ENCODE measurements at places on chromosomes 12 and 14.

- DNase-seq, result no peak
These were observed 27.8 kb downstream of the PAPLN start for GRCh38 chr14:73264885-73265720.

DNA sequence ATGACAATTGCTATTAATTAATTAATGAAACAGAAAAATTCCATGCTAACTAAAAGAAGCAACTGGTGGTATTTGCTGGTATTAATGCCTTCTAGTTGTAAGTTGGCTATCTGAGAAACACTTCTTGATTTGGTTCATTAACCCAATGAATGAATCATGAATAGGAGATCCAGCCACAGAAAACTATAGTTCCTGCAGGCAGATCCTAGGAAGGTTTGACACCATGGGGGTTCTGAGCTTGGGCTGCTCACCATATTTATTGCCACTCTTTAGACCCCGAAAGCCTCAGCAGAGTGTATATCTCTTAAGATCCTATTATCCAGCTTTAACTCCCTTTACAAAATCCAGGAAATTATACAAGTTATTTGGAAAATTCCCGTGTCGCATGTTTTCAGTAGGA lies 81.4 kb upstream of the REP15 start:
- DNase-seq, result no peak

DNA sequence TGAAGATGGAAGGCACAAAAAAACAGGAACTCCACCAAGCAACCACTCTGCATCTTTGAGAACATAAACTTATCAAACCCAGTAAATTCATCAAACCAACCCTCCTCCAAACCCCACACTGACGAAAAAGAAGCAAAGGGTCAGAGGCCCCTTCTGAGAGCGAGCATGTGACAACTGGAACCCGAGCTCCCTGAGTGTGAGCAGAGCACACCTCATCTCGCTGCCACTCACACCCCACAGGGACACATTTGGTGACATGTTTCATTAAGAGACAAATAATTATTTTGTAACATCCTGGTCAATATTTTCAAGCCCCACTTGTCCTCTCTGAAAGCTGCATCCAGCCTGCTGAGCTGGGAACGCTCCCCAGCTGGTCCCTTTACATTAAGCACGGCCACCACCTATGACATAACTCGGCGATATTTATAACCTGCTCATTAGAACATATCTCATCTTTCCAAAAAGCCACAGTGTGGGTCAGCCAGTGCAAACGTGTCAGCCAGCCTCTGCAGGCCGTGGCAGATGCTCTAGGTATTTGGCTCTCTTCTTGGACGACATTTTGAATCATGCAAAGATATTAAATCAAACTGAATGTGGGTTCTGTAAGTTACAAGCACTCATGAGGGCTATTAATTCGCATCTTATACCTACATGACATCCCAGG lies 120.1 kb downstream of the TTC7B start:
- no peak for DNase-seq

DNA sequence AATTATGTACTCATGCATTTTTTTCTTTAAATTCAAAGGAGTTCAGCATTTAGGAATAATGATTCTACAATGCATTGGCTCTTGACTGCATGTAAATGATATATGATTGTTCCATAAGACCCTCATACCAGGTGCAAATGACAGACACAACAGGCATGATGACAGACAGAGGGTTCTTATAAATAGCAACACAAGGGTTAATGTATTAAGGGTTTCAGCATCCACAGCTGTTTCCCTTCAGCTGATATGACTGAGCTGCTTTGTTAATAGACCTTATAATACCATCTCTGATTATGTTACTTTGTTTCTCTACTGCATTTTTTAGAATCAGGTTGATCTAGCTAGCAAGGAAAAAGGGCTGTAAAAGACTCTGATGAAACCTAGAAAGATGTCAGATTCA lies 90.8 kb upstream of the TMTC2 start:
- no peak for DNase-seq

DNA sequence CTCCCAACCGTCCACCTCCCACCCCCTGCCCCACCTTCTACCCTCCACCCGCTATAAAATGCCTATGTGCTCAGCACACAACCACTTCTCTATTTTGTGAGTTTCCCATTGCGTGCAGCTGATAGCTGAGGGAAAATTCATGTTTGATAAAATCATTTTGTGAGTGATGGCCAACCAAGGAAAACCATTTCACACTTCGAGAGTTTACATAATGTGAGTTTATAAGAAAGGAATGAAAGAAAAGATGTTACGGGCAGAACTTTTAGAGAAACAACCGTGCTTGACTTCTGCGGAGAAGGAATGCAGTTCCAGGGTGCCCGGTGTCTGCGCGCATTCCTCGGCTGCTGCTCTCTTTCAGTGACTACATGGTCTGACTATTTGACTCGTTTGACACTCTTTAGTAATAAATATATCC lies 140.9 kb downstream of the EFCAB11 start:
- no peak for DNase-seq

DNA sequence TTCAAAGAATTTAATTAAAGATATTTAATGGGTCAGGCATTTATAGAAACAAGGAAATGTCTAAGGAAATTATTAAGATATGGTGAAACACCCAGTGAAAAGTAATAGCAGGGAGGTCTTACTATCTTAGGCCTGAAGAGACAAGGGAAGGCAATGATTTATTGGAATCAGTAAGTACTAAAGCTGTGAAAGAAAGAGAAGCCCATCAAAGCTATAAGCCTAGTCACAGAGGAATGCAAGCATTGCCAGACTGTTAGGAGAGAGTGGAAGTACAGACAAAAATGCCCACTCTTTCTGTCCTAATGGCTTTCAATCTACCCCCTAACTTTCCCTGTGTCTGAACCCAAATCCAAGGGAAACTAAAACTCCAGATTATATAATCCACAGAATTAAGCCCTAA lies 69.2 kb upstream of the PIK3C2G start:
- DNase-seq, result no peak

GRCh38 chr12:26461776-26462175 lies 266.4 kb downstream of the SSPN start:
- DNase-seq, result no peak

- DNase-seq, result no peak
These were observed 220.6 kb upstream of the TMEM260 start for GRCh38 chr14:56358851-56359614.

- no peak for DNase-seq
These were observed 70.7 kb downstream of the PPHLN1 start for GRCh38 chr12:42396473-42397259.

DNA sequence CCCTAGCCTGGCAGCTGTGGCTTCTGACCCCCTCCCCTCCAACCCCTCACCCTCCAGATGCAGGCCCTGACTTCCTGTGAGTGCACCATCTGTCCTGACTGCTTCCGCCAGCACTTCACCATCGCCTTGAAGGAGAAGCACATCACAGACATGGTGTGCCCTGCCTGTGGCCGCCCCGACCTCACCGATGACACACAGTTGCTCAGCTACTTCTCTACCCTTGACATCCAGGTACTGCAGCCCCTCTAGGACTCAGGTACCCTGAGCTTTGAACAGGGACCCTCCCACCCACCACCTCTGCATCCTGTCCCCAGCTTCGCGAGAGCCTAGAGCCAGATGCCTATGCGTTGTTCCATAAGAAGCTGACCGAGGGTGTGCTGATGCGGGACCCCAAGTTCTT lies 6.0 kb upstream of the IRF9 start:
- no peak for DNase-seq

GRCh38 chr14:50064993-50065392 lies 51.4 kb downstream of the VCPKMT start:
- no peak for DNase-seq

GRCh38 chr12:77610446-77610845 lies 220.2 kb upstream of the NAV3 start:
- DNase-seq, result no peak

DNA sequence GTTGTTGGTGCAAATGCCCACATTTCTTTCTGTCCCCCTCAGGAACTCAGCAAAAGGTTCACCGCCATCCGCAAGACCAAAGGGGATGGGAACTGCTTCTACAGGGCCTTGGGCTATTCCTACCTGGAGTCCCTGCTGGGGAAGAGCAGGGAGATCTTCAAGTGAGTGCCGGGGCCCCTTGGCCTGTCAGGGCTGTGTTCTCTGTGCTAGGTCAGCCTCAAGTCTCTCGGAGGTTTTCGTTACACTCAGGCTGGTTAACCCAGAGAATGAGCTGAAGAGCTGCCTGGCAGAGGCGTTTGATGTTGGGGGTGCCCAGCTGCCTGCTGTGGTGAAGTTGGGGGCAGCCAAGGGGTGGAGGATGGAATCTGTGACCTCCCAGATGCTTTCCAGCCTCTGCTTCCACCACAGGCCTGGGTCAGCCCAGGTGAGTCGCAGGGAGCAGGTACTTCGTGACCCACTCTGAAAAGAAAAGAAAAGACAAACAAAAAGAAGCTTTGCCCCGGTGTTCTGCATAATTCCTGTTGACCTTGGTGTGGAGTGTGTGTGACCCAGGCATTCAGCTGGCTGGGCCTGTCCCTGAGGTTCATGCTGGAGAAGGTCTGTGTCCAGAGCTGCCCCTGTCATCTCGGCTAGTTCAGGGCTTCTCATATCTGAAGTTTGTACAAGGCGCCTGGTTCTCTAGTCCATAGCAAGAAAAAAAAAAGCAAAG lies 12.9 kb downstream of the OTUB2 start:
- DNase-seq, result no peak

- no peak for DNase-seq
These were observed 70.0 kb downstream of the ACADS start for GRCh38 chr12:120795441-120796178.

DNA sequence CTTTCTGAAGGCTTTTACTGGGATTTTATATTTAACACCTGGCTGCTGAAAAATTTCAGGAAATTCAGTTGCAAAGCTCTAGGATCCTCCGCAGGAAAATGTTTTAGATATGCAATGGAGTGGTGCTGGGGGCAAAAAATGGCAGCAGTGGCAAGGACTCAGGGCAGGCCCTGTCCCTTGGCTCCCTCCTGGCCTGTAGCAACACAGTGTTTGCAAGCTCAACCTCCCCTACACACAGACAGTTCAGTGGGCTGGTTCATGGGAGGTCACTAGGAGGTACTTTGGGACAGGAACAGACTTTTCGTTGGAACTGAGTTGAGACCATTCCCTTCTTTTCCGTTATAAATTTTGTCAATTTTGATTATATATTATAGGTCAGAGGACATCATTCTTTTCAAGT lies 270.4 kb downstream of the ADAMTS20 start:
- no peak for DNase-seq

- DNase-seq, result no peak
These were observed 98.2 kb downstream of the SRGAP1 start for GRCh38 chr12:63942464-63943241.

GRCh38 chr12:47071241-47071852 lies 8.1 kb upstream of the PCED1B start:
- no peak for DNase-seq

GRCh38 chr12:128969480-128970055 lies 116.3 kb downstream of the GLT1D1 start:
- no peak for DNase-seq

DNA sequence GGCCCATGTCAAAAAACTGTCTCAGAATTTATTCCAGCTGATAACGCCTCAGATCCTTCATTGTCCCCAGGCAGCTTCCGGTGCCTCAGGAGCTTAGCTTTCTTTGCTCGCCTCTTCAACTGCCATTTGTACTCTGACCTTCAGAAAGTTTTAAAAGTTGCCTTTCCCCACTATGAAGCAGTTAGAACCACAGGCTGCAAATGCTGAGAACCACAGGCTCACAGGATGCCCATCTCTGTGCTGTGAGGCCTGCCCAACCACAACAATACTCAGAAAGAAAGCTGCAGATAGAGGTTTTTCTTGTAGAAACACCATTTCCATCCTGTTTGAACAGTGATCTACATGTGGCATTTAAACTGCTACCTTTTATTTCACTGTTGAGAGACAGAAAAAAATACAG lies 131.1 kb downstream of the PRKCH start:
- DNase-seq, result peak; percentile 39

- DNase-seq, result no peak
These were observed 1.5 kb downstream of the ATP2B1 start for GRCh38 chr12:89706986-89707702.

GRCh38 chr14:101704140-101704539 lies 57.4 kb upstream of the PPP2R5C start:
- no peak for DNase-seq

DNA sequence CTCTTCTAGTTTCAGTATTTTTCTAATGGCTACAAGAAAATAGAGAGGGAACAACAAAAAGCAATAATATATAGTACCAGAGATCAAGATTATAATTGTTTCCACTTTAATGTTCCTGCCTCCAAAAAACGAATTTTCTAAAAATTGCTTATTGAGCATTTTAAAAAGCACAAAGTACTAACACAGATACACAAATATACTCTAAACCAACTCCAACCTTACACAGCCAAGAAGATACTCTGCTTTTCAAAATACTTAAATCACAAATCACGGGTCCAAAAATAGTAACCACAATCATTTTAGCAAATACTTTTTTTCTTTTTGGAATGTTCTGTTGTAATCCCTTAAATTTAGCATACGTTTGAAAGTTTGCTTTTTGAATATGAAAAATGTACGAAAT lies 2.0 kb downstream of the YAF2 start:
- DNase-seq, result no peak

GRCh38 chr12:77189458-77189857 lies 124.1 kb upstream of the E2F7 start:
- DNase-seq, result no peak

DNA sequence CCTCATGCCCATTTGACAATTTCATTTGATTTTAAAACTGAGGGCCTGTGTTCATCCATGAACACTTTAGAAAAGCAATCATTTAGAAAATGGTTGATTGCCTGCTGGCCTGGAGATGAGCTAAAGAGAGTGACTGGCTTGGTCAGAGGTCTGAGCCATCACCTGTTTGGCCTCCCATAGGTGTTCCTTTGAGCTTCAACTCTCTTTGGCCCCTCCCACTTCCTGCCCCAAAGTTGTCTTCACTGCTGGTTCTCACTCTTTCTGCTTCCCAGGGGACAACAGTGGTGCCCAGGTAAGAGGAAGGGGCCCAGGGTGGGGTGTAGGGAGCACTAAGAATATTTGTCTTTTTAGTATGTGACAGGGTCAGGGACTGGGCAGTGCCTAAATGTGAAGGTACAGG lies 4.9 kb upstream of the TCP11L2 start:
- no peak for DNase-seq

DNA sequence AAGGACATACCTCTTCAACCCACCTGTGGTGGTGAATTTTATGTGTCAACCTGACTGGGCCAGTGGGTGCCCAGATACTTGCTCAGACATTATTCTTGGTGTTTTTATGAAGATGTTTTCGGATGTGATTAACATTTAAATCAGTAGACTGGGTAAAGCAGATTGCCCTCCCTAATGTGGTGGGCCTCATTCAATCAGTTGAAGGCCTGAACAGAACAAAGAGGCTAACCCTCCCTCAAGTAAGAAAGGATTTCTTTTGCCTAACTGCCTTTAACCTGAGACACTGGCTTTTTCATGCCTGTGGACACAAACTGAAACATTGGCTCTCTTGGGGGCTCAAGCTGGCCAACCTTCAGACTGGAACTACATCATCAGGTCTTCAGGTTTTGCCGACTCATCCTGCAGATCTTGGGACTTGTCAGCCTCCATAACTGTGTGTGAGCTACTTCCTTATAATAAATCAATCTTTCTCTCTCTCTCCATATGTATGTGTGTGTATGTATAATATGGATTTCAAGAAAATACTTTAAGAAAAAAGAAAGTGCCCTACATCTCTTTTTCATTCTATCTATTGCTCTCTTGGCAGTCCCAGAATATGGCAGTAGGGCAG lies 39.4 kb downstream of the RTN1 start:
- DNase-seq, result no peak

GRCh38 chr14:105709281-105710118 lies 183.1 kb downstream of the TMEM121 start:
- no peak for DNase-seq

- DNase-seq, result no peak
These were observed 202.2 kb upstream of the OR4E1 start for GRCh38 chr14:21875791-21876190.

GRCh38 chr12:124225730-124226129 lies 69.2 kb upstream of the RFLNA start:
- no peak for DNase-seq
